Suppressor macrophage treated with lipopolysaccharide for 4 hours (primary cell): ENCODE measurements at places on chromosomes 4 and X.
A peak's percentile ranks its signal among the peaks of the same experiment; 100 is the strongest.

GRCh38 chrX:53438174-53438831 lies 4.1 kb upstream of the HSD17B10 start:
- no peak for DNase-seq

- DNase-seq, result no peak
Observed at GRCh38 chr4:47567511-47567910, 82.4 kb downstream of the ATP10D start.

DNA sequence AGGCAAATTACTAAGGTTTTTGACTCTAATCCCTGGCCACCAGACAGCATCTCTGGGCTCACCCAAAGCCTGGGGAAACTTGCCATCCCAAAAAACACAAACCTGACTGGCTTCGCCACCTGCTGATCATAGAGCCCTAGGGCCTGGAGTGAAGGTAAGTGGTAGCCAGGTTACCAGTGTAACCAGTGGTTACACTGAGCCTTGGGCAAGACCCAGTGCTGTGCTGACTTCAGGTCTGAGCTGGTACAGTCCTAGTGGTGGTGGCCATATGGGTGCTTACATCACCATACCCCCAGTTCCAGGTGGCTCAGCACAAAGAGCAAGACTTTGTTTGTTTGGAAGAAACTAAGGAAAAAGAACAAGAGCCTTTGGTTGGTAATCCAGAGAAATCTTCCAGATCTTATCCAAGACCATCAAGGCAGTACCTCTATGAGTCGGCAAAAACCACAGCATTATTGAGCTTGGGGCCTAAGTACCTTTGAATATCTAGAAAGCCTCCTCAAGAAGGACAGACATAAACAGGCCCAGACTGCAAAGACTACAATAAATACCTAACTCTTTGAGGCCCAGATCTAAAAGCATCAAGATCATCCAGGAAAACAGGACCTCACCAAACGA lies 13.7 kb downstream of the MED14 start:
- no peak for DNase-seq

DNA sequence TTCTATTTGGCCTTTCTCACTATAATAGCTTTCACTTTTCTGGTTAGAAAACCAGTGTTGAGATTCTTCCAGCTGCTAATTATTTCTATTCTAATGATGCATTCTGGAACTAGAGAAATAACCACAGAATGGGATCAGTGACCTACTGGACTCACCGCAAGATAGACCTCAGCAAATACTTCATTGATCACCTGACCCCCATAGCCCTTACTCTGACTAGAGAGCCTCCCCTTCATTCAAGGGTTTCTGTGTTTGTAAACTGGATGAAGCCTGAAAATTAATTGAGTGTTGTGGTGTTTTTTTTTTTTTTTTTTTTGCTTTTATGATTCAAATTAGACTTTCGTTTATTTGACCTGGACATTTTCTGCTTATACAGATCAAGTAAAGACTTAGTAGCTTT lies 97.0 kb downstream of the NBDY start:
- no peak for DNase-seq

- DNase-seq, result peak; percentile 89
Observed at GRCh38 chrX:41384051-41384705, 50.2 kb downstream of the DDX3X start.

- no peak for DNase-seq
Observed at GRCh38 chrX:122703762-122704161, 480.3 kb upstream of the GRIA3 start.

GRCh38 chr4:121977251-121978171 lies 25.7 kb upstream of the TRPC3 start:
- DNase-seq, result peak; percentile 7

- no peak for DNase-seq
Observed at GRCh38 chr4:62293551-62293950, 1093.4 kb downstream of the ADGRL3 start.

GRCh38 chr4:98515470-98515809 lies 143.0 kb downstream of the TSPAN5 start:
- no peak for DNase-seq

- no peak for DNase-seq
Observed at GRCh38 chr4:150082241-150082640, 4.0 kb downstream of the DCLK2 start.

DNA sequence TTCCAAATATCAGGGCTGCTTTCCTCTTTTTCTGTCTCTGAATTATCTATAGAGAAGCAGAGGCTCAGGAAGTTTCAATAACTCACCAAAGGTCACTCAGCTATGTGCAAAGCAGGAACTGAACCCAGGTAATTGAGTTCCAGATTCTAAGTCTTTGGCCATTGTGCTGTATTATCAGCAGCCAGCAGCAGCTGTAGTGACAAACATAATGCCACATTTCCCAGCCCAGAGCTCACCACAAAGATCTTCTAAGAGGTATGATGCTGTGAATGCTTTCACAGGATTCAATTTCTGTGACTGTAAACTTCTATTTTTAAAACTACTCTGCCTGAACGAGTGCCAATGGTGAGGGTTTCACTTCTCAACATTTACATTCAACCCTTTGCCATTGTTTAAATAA lies 56.4 kb downstream of the SPOCK3 start:
- DNase-seq, result no peak

DNA sequence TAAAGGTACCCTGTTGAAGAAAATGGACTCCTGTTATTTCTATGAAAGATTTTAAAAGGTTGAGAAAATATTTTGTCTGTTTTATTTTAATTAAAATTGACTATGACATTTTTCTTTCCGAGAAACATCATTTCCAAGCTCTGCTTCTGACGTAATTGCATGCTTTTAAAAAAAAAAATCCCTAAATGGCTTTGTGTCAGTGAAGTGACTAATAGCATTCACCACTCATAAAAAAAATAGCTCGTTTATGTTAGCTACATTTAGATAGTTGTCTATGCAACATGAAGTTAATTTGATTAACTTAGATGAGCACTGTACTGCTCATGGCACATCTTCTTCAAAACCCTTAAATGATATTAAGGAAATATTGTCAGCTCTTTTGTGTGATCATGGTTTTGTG lies 105.1 kb upstream of the KLHL13 start:
- no peak for DNase-seq

GRCh38 chr4:88166608-88167007 lies 8.2 kb upstream of the ABCG2 start:
- peak; percentile 47 for DNase-seq

DNA sequence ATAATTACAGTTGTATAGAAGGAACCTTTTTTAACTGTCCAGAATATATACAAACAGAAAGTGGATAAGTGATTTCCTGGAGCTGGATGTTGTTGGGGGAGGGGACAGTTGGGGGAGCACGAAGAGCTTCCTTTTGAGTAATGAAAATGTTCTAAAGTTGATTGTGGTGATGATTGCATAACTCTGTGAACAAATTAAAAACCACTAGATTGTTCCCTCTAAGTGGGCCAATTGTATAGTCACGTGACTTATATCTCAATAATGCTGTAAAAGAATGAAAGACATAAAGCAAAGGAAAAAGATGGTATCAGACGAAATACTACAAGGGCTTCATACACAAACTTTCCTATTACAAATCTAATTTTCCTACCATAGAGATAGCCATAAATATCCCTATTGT lies 2.7 kb downstream of the CT55 start:
- DNase-seq, result no peak

DNA sequence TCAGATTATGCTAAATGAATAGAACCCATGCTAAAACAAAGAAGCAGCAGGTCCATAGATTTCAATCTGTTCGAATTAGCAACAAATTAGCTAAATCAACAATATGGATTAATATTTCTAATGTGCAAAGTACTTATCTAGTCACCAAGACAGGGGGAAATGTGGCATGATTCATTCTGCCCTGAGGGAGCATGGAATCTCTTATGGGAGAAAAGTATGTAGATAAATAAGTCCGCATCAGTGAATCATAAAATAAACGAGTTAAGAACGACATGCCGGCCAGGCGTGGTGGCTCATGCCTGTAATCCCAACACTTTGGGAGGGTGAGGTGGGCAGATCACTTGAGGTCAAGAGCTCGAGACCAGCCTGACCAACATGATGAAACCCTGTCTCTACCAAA lies 102.1 kb downstream of the ANOS1 start:
- no peak for DNase-seq

DNA sequence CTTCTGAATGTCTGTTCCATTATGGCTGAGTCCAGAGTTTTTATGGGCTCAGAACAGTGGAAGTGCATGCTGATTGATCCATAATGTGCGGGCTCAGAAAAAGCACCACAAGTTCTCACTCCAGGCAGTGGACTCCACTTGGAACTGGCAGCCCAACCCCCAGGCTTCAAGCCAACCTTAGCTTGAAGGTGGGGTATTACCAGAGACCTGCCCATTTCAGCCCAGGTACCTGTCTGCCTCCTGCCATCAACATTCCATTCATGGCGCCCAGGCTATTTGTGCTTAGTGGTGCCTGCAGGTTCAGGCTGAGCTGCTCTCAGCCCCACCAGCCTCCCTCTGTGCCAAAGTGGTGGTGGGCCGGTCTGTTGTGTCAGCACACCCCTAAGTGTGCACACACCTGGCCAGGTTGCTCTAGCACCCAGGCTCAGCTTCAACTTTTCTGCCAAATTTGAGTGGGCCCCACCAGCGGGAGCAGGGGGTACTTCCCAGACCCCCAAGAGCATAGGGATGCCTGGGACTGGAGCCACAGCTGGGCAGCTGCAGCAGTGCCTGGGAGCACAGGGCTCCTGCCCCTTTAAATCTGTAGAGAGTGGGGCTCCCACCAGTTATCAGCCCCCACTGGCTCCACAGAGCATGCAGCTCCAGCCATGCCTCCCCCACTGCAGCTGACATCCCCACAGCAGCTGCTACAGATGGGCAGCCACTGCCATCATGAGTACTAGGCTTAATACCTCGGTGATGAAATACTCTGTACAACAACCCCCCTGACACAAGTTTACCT lies 1025.3 kb downstream of the PCDH19 start:
- no peak for DNase-seq

DNA sequence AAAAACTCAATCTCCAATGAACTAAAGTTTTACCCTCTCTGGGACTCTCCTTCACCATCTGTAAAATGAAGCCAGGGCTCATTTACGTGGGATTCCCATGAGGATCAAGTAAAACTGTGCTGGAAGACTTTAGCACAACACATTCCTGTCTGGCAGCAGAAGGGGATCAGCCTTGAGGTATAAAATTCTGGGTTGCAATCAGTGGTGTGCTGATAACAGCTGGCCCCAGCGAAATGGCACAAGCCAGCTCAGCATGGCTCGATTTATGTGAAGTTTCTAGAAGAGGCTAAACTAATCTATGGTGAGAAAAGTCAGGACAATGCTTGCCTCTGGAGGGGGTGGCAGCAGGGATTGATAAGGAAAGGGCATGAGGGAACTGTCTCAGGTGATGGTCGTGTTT lies 28.4 kb downstream of the ZNF630 start:
- no peak for DNase-seq

- no peak for DNase-seq
Observed at GRCh38 chrX:137034508-137034872, 695 bp upstream of the GPR101 start.
